ENCODE measurements at places on chromosomes 12 and 14. TPM values are rescaled to one million over a fixed set of nuclear protein-coding genes. Genes with fewer than 3 reads are reported as not detected.

CDKN3 gene
- total RNA-seq = 101 TPM

EID3 gene
- total RNA-seq = 3.4 TPM

- no peak for DNase-seq
Measured at GRCh38 chr12:119989361-119989730, 310 bp downstream of the BICDL1 start.

GRCh38 chr12:57772429-57773322 lies at the start of gene EEF1AKMT3:
Gene EEF1AKMT3, plus strand, starts transcription at chr12:57772614. Its CDS starts 111 bp downstream, at chr12:57772725.
- peak; percentile 53 for DNase-seq

- peak; percentile 43 for DNase-seq
Measured at GRCh38 chr14:34665785-34666435, 36.0 kb upstream of the SNX6 start.

DAO gene
- not detected for total RNA-seq

DNA sequence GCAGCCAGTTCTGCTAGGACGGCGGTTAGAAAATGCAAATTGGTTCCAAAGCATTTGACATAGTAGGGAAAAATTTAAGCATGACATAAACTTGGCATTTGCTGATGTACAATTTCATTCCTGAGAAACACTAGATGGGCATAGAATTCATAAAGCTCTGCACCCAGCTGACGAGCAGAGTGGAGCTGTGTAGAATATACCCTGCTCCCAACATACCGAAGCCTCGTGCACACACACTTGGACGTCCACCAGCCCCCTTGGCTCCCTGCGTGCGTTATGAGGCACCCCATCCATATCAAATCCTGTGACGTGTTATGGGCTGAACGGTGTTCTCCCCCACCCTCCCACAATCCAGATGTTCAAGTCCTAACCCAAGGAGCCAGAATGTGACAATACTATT lies 65.4 kb downstream of the CLMN start:
- no peak for DNase-seq

Data from activated naive CD4-positive, alpha-beta T cell treated with anti-CD3 and anti-CD28 coated beads for 36 hours (primary cell).